Dorsolateral prefrontal cortex (tissue), 122 donors: ENCODE measurements at places on chromosomes 12 and 14. TPM values are rescaled to one million over a fixed set of nuclear protein-coding genes. Genes with fewer than 3 reads are reported as not detected.
A peak's percentile ranks its signal among the peaks of the same experiment; 100 is the strongest.

DNA sequence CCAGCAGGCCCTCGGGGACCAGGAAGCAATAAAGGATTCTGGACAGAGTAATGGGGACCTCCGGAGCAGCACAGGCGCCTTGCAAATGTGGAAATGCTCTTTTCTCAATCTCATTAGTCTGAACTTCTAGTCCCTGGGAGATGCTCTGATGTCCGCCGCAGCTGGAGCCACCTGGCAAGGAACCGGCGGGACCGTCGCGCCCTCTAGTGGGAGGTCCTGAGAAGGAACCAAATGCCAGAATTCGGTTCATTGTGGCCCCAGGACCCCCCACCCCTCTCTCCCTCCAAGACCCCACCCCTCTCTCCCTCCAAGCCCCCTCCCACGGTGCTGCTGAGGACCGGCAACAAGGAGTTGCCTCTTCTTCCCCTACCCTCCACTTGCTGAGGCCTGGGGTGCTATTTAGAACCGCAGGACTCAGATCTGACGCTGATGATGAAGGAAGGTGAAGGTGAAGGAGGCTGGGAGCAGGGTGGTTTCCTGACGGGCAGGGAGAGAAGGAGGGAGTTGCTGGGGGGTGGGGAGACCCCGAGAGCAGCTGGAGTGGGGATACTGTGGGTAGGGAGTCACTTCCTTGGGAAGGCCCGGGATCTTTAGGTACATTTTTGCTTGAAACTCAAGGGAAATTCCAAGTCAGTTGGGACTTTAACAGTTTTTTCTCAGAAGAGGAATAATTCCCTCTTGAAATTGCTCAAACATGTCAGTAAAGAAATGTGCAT, 42.5 kb downstream of the SMIM41 start:
- DNase-seq: peak; percentile 67

DNA sequence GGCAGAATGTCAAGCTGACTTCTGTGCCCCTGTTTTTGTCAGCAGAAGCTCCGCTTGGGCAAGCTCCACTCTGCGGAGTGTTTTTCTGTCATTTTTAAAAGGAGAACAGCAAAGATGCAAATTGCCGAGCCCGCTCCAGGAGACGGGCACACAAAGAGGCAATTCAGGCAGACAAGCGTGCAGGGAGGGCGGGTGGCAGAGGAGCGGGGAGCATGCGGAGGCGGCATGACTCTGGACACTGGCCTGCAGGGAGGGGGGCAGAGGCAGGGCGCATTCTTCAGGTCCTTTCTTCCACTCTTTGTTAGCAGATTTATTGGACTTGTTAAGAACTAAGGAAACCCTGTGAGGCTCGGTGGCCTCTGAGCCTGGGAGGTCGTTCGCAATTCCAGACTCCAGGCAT, 187.3 kb upstream of the RMST start:
- peak; percentile 81 for DNase-seq

GRCh38 chr12:100666588-100666987, 93.1 kb downstream of the GAS2L3 start:
- no peak for DNase-seq

DNA sequence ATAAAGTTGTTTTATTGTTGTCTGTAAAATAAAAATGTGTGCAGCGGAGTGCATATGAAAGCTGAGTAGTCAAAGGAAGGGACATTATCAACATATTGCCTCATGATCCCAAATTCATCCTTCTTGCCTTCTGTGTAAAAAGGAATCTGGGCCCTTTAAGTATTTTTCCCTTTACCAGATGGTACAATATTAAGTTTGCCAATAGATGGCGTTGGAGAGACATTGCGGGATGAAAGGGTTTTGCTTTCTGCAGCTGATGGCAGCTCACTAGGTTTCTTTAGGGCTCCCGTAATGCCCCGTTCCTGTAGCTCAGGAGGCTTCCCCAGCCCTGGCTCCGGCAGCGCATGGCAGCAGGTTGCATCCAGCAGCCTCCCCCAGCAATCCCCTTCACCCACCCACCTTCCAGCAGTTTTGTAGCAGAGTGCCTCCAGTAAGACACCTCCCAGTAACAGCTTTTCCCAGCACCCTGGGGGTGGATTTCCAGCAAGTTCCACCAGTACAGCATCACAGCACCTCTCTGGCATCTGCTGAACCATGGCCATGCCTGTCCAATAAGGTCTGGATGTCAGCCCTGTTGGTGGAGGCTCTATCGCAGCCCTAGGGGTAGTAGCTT, 354.4 kb downstream of the MED13L start:
- DNase-seq: no peak

The STAC3 gene
- 1.9 TPM for total RNA-seq

The TWF1 gene
- 53.5 TPM for total RNA-seq
